Activated CD4-positive, alpha-beta T cell treated with anti-CD3 and anti-CD28 coated beads, Interleukin-10, Interleukin-2, amounts not matched to agents 100 ng/mL and 50 ng/mL, durations not matched to agents 16 hours and 8 hours (primary cell): ENCODE measurements at places on chromosomes 16 and 17.
A peak's percentile ranks its signal among the peaks of the same experiment; 100 is the strongest.

DNA sequence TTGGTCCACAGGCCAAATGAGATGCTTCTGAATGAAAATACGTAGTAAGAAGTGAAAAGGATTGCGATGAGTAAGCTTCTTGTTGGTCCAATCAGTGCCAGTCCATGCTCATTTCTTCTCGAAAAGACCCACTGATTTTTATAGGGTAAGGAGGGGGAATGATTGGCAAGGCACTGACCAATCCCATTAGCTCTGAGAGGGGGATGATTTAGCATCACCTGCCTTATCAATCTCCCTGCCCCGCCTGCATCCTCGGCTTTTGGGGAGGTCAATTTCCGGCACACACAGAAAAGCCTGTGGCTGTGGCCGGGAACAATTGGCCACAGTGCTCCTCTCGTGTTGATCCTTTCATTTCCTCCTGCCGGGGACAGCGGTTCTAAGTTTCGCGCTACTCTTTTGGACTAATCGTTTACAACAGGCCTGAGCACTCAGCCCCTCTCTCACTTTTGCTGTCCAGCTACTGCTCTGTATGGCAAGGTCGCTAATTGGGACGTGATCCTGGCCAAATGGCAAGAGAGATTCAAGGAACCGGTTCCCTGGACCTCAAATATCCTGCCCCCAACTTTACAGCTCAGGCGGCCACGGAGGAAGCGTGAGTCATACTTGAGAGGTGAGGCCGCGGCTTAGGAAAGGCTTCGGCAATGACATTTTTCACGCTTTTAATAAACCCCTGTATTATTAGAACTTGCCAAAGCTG is 43.1 kb downstream of the TBX4 start:
- peak; percentile 59 for DNase-seq

DNA sequence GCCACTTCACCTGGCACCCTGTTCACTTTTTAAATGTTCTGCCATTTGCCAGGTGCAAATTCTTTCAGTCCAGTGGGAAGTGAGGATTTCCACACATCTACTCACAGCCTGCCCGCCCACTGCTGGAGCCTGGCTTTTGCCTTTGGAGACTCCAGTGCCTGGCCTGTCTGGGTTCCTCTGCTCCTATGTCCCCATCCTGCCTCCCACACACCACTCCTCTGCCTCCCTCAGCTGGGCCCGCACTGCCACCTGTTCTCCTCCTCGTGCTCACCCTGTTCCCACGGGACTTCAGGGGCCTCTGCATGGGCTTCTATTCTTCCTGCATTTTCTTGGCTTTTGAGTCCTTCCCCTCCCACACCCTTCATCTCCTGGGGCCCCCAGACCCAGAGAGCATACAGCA is 7.9 kb upstream of the NDRG4 start:
- DNase-seq: no peak

DNA sequence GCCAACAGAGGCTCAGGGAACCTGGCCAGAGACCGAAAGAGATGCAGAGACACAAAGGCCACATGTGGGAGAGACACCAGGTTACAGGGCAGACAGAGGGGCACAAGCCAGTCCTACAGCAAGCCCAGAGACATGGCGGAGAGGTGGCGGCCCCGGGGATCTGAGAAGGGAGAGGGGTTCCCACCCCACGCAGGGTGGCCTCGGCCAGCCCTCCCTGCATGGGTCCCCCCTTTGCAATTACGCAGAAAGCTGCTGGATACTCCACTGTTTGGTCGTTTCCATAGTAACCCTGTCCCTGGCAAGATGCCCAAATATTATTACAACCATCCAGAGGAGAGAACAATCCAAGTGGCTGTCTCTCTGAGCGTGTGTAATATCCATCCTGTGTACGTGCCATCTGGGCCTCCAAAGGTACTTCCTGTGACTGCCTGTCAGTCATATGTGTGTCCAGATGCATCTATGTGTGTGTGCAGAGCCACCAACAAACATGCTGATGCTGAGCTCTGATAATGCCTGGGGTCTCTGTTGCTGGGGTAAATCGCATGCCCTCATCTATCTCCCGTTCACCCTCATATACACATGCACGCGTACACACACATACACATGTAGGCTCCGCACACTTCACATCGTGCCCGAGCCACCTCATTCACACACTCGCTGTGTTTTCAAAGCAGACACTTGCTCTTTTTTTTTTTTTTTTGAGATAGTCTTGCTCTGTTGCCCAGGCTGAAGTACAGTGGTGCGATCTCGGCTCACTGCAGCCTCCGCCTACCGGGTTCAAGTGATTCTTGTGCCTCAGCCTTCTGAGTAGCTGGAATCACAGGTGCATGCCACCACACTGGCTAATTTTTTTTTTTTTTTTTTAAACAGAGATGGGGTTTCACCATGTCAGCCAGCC is 5.5 kb downstream of the PCGF2 start:
- peak; percentile 38 for DNase-seq

- peak; percentile 60 for DNase-seq
These were observed at the start of gene GPRC5C for GRCh38 chr17:74431568-74432423. Gene GPRC5C (plus strand): TSS chr17:74432088. CDS start chr17:74439777, 7,689 bp downstream.

- no peak for DNase-seq
These were observed 12.6 kb upstream of the XYLT1 start for GRCh38 chr16:17483351-17483750.

DNA sequence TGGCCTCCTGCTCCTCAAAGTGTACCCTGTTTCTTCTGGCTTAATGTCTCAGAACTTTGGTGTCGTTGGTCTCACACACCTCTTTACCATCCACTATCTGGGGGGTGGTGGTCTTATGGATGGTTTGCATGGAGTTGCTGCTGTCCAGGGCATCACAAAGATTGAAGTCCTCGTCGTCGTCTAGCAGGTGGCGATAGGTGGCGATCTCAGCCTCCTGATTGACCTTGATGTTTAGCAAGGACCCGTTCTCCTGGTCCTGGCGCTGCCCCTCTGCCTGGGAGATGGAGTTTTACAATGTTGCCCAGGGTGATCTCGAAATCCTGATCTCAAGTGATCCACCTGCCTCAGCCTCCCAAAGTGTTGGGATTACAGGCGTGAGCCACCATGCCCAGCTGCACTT is 31.1 kb upstream of the HELZ start:
- DNase-seq: no peak

- DNase-seq: no peak
These were observed 23.4 kb downstream of the NME2 start for GRCh38 chr17:51189628-51190027.

DNA sequence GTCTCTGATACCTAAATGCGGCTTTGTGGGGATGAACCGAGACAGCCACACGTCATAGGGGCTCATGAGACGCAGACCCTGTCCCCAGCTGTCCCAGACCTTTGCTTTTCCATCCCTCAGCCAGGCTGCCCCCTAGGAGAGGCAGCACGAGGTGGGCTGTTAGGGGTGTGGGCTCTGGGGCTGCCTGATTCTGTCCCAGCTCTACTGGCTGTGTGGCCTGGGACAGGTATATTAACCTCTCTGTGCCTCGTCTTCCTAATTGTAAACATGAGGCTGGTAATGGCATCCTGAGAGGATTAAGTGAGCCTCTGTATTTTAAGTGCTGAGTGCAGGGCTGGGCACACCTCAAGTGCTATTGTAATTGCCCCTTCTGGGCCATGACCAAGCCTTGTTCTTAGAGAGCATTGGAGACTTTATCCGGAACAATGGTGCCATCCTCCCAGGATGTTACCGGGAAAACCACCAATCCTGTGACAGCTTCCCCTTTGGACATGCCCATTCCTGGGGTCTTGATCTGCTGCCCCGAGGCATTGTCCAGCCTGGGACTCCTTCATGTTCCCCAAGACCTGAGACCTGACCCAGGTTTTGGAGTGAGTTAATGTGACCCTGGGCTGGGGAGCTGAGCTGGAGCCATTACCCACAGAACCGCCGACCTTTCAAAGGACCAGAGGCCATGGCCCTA is 5.1 kb downstream of the ADGRG1 start:
- no peak for DNase-seq

- no peak for DNase-seq
These were observed 55.4 kb upstream of the CREBBP start for GRCh38 chr16:3935921-3936320.

- DNase-seq: no peak
These were observed 12.0 kb downstream of the GSG1L start for GRCh38 chr16:28051486-28051885.

DNA sequence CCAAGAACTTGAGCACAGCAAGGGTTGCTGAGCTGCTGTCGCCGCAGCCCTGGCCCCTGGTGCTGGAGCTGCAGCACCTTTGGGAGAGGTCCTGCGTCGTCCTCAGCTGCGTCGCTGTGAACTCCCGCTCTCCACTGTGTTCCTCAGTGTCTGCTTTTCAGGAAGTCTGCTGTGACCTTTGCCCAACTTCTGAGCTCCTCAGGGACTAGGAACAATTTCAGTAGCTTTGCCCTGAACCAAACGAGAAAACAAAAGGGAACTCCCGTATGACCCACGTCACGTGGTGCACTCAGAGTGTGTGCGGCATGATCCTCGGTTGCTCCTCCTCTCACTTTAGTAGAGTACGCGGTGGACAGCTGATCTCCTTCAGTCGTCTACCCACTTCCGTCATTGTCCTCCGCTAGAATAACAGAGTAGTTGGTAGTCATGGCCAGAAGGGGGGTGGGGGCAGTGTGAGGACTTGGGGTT is 44.2 kb downstream of the WDR45B start:
- DNase-seq: peak; percentile 32

GRCh38 chr17:72255481-72255880 is 134.7 kb downstream of the SOX9 start:
- no peak for DNase-seq

DNA sequence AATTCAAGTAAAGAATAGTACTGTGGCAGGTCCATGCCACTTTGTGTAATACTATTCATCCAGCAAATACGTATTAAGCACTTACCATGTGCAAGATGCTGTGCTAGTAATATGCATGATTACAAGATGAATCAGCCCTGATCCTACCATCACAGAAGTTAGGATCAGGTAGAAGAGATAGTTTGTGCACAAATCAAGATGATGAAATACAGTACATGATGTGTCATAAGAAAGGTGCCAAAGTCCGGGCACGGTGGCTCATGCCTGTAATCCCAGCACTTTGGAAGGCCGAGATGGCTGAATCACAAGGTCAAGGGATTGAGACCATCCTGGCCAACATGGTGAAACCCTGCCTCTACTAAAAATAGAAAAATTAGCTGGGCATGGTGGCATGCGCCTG is 10.9 kb downstream of the COG4 start:
- no peak for DNase-seq

- peak; percentile 29 for DNase-seq
These were observed 797 bp downstream of the GRB7 start for GRCh38 chr17:39738568-39738901.

- no peak for DNase-seq
These were observed 27.2 kb downstream of the SPNS2 start for GRCh38 chr17:4525691-4526397.

DNA sequence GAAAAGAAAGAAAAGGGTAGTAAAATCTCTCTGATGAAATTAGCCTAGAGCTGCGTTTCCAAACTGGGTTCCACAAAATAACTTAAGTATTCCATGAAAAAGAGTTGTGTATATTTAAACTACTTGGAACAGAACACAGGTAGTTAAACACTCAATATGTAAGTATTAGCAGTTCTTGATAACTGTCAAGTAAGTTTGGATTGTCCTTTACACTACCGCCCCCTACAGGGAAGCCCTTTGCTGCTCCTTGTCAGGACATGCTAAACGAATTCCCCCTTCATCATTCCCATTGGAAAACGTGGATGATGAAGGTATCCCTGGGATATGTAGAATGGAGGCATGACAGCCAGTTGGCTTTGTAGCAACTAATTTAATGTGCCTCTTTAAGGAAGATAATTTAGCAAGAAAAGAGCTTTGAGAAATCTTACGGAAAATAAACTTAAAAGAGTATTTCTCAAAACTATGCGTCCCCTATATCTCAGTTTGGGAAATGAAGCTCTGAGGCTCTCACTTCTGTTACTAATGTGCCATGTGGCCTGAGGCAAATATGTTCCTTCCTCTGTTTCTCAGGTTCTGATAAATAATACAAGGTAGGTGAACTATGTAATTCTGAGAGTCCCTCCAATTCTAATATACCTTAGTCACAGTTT is 18.8 kb downstream of the NCBP3 start:
- peak; percentile 74 for DNase-seq

DNA sequence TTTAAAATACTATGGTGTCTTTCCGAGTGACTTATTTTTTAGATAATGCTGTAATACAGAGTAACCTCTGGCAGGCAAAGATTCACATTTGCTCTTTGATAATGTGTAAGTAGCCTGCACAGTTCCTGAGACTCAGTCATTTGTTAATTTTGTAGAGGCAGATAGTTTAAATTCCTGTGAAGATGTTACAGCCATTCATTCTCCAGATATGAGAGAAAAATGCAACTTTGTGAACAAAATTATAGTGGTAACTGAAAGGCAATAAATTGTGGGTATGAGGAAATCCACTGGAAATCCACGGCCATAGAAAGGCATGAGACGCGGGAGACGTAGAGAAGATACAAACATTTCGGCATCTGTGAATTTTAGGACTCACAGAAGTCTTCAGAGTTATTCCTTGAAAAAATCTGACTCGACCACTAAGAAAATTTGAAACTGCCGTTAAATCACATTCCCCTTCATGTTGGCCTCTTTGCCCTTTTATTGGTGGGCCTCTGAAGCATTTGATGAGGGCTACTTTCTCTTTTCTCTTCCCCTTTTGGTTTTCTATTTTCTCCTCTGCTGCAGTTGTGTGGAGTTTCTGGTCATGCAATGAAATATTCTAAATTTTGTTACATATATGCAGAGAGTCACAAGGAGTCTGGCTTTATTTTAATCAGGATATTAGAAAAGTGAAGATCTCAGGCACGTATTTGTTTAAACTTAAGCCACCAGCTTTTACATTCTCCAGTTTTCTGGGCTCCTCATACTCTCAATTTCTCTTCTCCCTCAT is 18.8 kb downstream of the HS3ST3A1 start:
- no peak for DNase-seq

GRCh38 chr17:68053231-68054013 is 17.9 kb downstream of the KPNA2 start:
- DNase-seq: no peak

DNA sequence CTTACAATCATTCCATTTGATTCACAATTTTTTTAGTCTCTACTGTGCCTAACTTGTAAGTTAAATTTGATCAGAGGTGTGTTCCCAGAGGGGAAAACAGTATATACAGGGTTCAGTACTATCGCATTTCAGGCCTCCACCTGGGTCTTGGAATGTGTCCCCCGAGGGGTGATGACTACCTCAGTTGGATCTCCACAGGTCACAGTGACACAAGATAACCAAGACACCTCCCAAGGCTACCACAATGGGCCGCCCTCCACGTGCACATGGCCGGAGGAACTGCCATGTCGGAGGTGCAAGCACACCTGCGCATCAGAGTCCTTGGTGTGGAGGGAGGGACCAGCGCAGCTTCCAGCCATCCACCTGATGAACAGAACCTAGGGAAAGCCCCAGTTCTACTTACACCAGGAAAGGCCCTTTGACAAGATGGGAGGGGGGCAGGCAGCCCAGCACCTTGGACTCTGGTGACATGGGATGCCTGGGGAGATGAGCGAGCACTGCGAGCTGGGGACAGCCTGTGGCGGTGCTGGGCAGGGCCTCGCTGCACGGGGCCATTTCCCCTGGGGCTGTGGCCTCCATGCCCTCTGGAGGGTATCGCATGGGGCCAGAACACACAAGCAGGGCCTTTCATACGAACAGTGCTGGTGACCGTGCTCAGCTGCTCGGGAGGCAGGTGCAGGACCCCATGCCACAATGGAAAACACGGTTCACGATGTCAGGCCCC is 33.9 kb downstream of the PDIA2 start:
- no peak for DNase-seq
